Keratinocyte (primary cell): ENCODE measurements at places on chromosomes 11 and 22.
A peak's percentile ranks its signal among the peaks of the same experiment; 100 is the strongest.

DNA sequence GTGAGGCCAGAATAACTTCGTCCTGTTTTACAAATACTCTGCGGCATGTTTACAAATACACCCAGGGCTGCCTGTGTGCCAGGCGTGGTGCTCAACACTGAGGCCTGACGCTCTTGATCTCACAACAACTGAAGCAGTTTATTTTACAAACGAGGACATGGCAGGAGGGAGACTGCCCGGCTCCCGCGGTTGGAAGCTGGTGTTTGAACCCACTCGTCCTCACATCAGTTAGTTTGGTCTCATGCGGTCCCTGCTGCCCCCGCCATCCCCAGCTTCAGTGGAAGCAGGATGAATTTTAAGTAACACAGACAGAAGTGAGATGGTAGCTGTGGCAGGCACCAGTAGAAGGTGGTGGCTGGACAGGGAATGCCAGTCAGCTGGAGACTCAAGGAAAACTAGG, 16.4 kb downstream of the KIAA0930 start:
- DNase-seq = no peak

DNA sequence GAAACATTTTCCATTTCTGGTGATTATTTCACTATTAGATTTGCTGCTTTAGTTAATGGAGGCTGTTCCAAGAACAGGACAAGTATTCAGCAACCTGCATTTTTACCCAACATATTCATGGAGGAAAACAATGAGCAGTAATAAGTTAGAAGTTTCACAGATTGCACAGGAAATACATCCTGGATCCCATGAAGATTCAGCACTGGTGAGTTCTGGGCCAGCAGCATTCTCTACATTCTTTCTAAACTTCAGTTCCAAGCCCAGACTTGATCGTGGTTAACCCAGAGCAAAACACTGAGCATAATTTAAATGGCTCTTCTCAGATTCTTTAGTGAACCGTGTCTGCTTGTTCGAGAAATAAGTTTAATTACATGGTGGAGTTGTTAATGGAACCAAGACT, 3.8 kb downstream of the FJX1 start:
- no peak for DNase-seq

GRCh38 chr11:34214961-34215805, 109.8 kb downstream of the NAT10 start:
- DNase-seq = peak; percentile 82

- no peak for DNase-seq
Measured at GRCh38 chr11:9861860-9862725, 198.2 kb downstream of the SWAP70 start.

GRCh38 chr11:128422576-128423370, 164.6 kb downstream of the ETS1 start:
- DNase-seq = no peak

DNA sequence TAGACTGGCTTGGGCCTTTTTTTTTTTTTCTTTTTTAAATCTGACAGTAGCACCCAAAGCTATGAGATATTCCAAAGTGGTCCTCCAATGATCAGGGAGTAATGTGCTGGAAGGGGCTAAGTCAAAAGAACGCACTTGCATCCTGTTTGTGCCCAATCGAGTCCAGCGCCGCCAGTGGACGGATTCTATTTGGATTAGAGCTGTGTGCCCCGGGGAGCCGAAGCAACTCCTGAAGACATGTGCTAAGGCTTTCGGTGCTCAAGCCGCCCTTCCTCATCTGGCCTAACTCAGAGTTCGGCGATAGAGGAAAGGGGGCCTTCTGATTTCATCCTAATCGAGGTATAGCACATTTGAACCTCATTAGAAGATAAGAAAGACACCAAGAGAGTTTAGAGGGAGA, 147.8 kb upstream of the NECTIN1 start:
- DNase-seq = no peak

GRCh38 chr22:17314487-17314886, 54.8 kb upstream of the CECR2 start:
- DNase-seq = no peak

- no peak for DNase-seq
Measured at GRCh38 chr11:89067264-89067663, 1.5 kb upstream of the GRM5 start.

DNA sequence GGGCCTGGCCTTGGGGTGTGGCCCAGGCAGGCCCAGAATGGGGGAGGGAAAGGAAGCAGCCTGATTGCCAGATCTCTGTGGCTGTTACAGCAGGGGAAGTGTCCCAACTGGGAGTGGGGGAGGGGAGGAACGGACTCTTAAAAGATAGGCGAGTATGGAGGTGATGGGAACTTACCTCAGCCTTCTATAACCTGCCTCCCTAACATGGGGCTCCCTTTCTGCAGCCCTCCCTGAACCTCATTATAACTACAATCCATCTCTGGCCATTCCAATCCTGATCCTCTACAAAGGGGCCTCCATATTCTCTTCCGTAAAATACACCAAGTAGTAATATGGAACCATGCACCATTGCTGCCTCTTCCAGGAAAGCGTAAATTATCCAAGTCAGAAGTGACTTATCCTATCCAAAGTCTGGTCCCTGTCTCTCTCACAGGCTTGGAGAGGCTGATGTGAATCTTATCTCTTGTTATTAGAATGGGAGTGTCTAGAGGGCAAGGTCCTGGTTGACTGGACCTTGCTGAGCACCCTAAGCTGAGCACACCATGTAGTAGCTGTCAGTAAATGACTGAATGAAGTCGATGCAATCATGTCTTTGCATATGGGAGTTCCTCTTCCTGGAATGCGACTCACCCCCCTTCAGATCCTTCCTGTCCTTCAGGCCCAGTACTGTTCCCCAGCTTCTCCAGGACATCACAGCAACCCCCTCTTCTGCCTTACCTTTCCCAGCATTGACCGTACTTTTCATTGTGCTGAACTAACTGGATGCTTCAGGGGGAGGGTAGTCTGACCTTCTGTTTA, 5.9 kb downstream of the RHOG start:
- no peak for DNase-seq

GRCh38 chr11:123061403-123062157, at the start of gene HSPA8:
Gene HSPA8, minus strand, starts transcription at chr11:123062136. Its CDS starts 812 bp downstream, at chr11:123061324.
- DNase-seq = peak; percentile 94

DNA sequence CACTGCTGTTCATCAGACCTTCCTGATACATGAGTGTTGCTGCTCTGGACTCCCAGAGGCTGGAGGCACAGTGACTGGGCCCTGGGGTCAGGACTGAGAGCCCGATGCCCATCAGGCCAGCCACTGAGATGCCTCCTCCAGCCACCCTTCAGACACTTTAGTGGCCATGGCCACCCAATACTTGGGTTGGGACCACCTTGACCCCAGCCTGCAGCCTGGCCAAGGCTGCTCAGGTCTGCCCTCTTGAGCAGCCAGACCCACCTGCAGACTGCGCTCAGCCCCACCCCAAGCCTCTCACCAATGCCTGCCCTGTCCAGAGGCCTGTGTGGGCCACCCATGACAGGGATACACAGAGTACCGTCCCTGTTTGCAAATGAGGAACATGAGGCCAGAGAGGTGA, 4.2 kb downstream of the RNF215 start:
- no peak for DNase-seq

DNA sequence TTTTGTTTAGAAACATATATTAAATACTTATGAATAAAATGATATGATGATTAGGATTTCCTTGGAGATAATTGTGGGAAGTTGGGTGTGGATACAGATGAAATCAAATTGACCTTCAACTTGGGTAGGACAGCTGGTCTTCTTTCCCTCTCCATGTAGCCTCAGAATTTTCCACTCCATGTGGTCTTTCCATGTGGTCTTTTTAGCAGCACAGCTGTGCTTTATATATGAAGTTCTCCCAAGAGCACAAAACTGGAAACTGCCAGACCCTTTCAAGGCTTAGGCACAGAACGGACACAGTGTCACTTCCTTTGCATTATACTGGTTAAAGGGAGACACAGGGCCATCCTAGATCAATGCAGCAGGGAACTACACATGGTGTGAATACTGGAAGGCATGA, 28.6 kb downstream of the FAM76B start:
- no peak for DNase-seq

DNA sequence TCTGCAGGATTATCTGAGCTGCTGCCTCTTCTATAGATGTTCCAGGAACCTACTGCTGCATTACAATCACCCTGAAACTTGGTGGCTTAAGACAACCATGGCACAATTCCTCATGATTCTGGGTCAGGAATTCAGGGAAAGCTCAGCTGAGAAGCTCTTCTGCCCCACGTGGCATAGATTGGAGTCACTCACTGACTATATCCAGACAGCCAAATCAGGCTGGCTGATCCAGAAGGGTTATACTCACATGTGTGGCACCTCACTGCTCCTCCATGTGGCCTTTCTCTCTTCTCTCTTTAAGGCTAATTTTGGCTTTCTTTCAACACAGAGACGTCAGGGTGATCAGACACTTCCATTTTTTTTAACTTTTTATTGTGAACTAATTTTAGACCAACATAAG, 125.5 kb downstream of the BBOX1 start:
- no peak for DNase-seq

GRCh38 chr11:44899959-44900358, 50.7 kb downstream of the TP53I11 start:
- DNase-seq = no peak

- DNase-seq = no peak
Measured at GRCh38 chr11:43994196-43994595, 51.8 kb downstream of the C11orf96 start.

DNA sequence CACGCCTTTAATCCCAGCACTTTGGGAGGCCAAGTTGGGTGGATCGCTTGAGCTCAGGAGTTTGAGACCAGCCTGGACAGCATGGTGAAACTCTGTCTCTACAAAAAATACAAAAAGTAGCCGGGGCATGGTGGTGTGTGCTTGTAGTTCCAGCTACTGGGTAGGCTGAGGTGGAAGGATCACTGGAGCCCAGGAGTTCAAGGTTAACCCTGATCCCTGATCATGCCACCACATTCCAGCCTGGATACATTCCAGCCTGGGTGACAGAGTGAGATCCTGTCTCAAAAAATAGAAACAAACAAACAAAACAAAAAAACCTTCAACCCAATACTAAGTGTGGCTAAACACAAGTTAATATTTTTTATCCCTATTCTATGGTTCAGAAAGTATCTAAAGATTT, 66.4 kb upstream of the CLNS1A start:
- DNase-seq = no peak

GRCh38 chr11:114066046-114066648, 6.6 kb downstream of the ZBTB16 start:
- no peak for DNase-seq
